Motor neuron (in vitro differentiated cells): ENCODE measurements at places on chromosomes 7 and 10. TPM values are rescaled to one million over a fixed set of nuclear protein-coding genes. Genes with fewer than 3 reads are reported as not detected.

The CYP26C1 gene
- 0.54 and 1.1 TPM in 2 replicates for total RNA-seq

DNA sequence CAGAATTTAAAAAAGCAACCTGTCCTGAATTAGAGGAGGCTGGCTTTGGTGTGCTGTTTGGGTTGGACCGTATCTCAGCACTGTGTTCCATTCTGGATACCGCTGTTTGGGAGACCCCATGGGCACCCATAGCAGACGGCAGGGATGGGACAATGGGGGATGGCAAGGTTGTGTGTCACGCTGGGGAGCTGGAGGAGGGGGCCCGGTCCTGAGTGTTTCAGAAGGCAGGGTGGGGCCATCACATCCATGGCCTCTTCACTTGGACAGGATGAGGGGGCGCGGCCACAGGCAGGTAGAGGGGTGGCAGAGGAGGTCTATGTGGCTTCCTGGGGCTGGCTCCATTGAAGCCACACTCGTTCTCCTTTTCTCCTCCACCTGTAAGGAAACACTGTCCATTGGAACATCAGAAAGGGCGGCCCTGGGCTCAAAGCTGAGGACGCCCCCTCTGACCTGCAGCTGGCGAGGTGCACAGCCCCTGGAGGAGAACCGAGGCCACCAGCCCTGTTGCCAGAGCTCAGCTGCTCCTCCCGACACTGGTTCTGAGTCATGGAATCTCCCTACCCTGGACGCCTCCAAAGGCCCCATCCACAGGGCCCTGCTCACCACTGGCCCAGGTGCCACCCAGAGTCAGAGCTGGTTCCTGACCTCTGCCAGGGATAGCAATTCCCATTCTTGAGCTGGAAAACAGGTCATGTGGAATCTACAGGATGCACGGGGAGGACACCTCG, 587.3 kb downstream of the DNAJB6 start:
- no peak for ATAC-seq

- ATAC-seq, result peak; percentile 93
These were observed 95.7 kb downstream of the POU6F2 start for GRCh38 chr7:39073432-39073831.

GRCh38 chr7:108442039-108442568, 14.1 kb downstream of the NRCAM start:
- peak; percentile 54 for ATAC-seq

GRCh38 chr10:110527731-110528171, 30.0 kb downstream of the DUSP5 start:
- no peak for ATAC-seq

DNA sequence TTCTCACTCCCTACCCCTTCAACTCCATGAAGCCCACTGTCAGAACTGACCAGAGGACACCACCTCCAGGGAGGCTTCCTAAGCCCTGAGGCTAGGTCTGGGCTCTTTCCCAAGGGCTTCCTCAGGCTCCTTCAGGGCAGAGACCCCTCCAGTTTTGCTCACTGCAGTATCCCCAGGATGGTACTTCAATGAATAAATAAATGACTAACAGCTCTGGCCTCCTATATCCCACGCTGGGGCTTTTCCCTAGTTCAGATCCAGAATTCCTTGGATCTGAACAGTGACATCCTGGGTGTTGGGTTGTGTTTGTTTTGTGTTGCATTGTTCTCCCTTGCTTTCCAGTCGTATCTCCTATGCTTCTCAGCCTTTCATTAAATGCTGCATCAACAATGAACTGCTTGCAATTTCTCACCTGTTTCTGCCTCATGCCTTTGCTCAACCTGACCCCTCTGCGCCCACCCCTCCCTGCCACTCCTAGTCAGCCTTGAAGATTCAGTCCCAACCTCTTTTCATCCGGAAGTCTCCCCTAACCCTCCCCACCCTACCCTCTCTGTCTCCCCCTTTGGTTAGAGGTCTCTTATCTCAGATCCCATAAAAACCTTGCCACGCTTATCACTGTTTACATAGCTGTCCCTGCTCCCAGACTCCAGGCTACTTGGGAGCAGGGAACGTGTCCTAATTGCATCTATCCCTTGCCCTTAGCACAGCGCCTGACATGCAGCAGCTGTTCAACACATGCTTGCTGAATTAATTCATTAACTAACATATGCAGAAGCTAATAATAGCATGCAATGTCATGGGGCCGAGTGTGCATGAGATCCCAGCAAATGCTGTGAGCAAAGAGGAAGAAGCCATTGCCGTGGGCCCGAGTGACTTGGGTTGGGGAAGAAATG, 41.7 kb downstream of the PPP1R3C start:
- peak; percentile 72 for ATAC-seq
